Inflammatory macrophage treated with lipopolysaccharide for 1 hour (primary cell): ENCODE measurements at places on chromosomes 3 and 15.

GRCh38 chr3:152328841-152329240, 60.1 kb downstream of the MBNL1 start:
- peak; percentile 57 for DNase-seq

- no peak for DNase-seq
Observed at GRCh38 chr3:66723231-66723630, 222.4 kb upstream of the LRIG1 start.

DNA sequence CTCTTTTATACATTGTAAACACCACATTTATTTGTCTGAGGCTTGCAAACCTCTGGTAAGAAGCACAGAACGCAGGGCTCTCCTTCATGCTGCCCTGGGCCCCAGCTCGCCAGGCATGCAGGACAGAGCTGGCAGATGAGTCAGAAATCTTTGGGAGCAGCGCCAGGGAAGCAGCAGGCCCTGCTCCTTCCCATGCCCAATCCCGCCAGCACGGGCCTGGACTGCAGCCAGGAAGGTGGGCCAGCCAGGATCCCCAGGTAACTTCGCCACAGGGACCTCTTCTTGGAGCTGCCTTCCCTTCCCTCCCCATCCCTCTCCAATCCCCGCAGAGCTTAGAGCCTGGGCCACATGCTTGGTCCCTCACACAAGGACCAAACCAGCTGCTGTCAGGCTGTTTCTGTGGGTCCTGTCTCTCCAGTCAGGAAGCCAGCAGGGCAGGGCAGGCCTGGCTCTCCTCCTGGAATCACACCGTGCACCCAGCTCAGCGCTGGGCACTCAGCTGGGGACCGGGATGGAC, 8.8 kb downstream of the STOML1 start:
- no peak for DNase-seq

DNA sequence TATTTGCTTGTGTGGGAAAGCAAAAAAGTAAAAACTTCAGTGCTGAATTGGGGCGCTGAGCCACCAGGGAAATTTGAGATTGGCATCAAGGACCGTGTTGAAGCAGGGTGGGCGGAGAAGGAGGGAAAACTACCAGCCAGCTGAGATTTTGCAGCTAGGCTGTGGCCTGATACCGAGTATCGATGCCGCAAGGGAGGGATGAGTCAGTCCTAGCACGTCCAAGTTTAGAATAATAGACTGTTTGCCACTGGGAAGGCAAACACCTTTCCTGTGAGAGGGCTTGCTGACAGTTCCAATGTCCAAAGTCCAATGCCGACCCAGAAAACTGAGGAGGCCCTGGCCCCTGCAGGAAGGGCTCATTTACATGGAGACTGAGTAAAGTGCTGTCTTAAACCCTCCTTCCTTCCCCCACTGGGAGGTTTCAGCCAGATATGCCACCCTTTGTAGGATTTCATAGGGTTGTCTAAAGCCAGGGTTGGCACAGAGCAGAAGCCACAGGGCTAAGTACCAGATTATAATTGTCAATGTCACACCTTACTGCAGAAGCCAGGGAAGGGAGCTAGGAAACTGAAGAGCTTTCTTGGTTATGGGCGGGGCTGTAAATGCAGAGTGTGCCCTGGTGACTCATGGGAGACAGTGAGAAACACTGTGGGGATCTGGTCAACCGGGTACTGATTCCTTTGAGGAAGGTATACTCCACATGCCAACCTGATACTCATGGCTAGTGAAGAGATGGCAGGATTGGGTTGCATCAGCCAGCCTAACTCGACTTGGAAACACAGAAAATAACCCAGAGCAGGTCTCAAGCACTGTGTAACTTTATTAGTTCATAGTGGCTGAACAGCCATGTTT, 28.4 kb upstream of the PIK3CB start:
- DNase-seq: peak; percentile 64

- DNase-seq: peak; percentile 38
Observed at GRCh38 chr3:23950293-23950692, 5.2 kb downstream of the NR1D2 start.

DNA sequence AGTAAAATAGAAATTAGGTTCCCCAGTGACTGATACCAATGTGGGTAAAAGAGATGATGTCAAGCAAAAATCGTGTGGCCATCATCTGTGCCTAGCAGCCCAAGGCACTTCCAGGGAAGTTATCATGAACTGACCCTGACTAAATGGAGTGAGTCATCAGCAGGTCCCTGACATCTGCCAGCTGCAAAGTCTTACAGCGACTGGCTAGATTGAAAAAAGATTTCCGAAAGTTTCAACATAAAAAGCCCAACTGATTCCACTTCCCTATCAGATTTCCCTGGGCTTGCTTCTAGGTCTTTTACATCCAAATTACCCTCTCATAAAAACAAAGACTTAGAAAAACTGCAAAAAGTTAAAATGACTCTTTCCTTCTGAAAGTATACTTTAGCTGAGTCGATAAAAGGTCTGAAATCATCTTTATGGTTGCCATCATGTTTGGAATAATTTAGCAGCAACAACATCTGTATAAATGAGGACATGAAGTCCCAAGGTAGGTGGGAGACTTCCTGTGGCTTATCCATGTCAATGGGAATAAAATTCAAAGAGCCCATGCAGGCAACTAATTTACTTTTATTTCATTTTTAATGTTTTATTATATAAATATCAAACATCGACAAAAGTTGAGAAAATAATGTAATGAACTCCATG, 342.8 kb downstream of the ERC2 start:
- peak; percentile 20 for DNase-seq

DNA sequence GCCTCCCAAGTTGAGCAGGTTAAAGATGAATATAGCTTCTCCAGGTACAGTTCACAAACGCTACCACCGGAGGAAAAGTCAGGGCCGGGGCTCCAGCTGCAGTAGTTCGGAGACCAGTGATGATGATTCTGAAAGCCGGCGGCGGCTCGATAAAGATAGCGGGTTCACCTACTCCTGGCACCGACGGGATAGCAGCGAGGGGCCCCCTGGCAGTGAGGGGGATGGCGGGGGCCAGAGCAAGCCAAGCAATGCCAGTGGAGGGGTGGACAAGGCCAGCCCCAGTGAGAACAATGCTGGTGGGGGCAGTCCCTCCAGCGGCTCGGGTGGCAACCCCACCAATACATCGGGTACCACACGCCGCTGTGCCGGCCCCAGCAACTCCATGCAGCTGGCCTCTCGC, 61.4 kb downstream of the SNRK start:
- no peak for DNase-seq

DNA sequence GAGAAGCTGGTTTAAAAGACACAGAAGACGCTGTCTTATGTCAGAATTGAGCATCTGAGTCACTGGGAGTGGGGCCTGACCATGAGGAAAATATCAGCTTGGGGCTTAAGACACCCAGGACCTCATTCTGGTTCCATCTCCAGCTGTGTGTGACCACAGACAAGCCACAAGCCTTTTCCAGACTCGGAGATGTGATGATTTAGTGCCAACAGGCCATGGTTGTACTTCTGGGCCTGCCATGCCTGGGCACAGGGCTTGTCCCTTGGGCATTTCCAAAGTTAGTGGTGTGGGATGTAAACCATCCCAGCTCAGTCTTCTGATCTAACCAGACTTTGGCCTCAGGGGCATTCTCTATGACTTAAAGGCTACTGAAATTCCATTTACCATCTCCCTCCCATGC, 269.8 kb downstream of the RYR3 start:
- DNase-seq: no peak

- no peak for DNase-seq
Observed at GRCh38 chr15:59699810-59700431, 10.8 kb upstream of the BNIP2 start.

GRCh38 chr15:76006136-76006778, 6.0 kb downstream of the NRG4 start:
- peak; percentile 75 for DNase-seq

DNA sequence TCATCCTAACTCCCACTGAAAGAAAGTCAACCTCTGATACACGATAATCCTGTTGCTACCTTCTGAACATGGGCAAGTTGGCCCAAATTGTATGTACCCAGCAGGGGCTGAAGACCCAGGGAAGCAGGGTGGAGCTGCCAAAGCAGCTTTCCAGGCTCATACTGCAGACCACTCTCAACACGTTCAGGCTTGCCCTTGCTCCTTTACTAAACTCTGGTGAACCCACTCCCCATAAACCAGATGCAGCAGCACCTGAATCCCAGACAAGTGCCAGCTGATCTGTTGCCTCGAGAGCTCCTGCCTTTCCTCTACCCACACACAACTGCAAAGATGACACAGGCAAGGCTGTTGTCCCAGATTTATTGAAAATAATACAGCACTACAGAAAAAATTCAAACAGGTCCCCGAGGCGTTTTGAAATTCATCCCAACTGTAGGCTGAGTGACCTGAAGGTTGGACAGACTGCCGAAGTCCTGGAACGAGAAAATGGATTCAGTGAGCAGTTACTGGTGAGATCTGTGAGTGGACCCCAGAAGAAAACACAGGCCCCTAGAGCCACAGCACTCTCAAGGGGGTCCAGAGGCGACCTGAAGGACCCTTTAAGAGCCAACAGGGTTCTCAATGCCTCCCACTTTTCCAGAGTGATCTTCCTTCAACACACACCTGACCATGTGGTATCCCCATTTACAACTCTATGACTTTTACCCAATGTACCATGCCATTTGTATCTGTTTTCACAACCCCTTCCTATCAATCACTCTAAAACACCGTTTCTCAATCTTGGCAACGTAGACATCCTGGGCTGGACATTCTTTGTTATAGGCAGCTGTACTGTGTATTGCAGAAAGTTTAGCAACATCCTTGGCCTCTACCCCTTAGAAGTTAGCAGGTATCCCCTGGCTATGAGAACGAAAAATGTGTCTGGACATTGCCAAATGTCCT, 3.6 kb downstream of the RPS17 start:
- no peak for DNase-seq

DNA sequence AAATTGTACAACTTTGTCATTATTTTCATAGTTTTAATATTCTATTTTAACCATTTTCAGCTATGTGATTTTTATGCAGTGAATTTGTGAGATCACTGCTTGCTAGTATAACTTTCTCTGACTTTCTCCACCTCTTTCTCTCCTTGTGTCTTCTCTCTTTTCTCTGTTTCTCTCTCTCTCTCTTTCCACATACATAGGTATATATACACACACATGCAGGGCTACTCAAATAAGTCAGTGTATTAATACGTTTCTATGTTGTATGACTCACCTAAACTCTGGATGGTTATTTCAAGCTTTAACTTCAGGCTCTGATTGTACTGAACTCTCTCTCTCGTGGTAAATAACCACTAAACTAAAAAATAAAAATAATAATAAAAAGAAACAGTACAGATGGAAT, 1389.3 kb upstream of the ALCAM start:
- DNase-seq: no peak

DNA sequence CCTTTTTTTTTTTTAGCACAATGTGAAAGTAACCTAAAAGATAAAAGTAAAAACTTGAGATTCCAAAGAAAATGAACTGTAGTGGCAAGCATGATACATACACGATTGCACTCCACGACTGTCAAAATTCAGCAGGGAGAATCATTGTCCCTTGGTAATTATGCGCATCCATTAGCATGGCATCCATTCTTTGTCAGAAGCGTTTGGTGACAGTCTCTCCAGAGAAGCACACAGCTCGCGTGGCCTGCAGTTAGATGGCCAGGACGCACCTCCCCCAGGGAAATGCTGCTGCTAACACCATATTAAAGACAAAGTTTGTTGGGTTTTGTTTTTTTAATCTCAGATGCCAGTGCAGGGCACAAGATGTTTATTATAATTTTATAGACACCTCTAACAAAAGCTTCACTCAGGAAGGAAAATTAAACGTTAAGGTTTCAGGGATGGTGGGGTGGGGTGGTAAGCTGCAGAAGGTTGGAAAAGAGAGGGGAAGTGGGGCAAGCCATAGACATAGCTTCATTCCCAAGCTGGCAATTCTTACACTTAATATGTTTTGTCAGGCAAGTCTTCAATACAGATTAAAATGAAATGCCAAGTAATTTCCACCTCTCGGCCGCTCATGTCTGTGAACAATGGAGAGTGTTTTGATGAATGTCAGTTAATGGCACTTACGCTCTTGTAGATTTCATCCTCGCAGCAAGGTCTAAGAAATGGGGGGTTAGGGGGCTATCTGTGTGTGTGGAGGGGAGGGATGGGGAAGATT, 142.8 kb upstream of the TOPAZ1 start:
- no peak for DNase-seq

GRCh38 chr3:73652896-73653295, 28.2 kb upstream of the PDZRN3 start:
- DNase-seq: no peak

GRCh38 chr3:127375151-127375930, 87.5 kb upstream of the PRR20G start:
- no peak for DNase-seq

DNA sequence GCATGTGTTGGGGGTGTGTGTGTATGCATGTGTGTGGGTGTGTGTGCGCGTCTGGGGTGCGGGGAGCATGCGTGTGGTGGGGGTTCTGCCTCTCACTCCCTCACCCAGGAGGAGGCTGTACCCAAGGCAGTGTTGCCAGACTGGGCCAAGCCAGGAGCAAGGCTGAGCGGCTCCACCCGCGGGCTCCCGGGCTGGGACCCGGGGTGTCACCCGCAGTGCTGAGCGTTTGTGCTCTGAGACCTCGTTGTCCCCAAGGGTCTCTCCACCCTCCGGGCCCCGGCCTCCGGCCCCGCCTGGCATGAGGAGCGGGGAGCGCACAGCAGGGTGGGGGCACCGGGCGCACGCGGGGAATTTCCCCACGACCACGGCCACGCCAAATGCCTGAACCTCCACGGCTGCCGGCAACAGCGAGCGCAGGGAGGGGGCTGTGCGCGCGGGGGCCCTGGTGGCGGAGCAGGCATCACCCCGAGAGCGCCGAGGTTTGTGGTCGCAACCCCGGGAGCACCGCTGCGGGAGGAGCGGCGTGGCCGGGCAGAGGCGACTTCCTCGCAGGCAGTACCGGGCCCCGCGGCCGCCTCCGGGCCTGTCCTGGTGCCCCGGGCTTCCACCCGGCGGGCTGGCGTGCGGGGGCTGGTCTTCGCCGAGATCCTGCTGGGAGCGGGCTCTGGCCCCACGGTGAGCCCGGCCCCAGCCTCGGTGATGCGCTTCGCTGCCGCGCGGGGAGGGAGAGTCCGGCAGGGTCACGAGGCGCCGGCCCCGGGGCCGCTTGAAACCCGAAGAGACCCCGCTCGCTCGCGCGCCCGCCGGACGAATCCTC, 7.4 kb upstream of the OCA2 start:
- no peak for DNase-seq

DNA sequence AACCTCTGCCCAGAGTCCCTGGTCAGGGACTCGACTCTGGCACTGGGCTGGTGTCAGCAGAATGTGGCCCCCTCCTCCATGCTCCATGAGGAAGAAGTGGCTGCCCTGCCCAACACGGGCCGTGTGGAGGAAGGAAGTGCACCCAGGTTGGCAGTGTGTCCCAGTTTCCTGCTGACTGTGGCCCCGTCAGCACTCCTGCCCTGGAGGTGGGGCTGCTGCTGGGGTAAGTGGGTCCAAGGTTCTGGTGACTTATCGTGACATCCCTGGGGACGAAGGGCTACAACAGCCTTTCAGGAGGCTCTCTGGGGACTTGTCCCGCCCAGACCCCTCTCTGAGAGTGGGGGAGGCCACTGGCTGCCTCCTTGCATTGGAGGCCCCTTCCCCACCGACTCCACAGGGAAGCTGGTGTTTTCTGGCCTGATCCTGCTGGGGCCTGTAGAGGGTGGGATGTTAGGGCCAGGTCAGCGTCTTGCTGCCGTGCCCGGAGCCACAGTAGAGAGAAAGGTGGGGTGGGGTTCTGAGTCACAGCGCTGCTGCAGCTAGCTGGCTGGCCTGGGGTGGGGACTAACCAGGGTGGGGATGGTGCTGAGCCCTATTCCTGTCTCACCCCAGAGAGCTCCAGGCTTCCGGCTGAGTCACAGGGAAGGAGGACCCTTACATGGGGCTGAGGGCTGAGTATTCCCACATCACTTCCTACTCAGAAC, 10.5 kb downstream of the SEMA4B start:
- DNase-seq: no peak
